Naive thymus-derived CD4-positive, alpha-beta T cell (primary cell): ENCODE measurements at places on chromosomes 1 and 21. TPM values are rescaled to one million over a fixed set of nuclear protein-coding genes. Genes with fewer than 3 reads are reported as not detected.

Gene HSD11B1
- polyA plus RNA-seq: 0.18 TPM

Gene OR2T5
- polyA plus RNA-seq: not detected

Gene TYW3
- 9.6 TPM for polyA plus RNA-seq

Gene CELA2A
- not detected for polyA plus RNA-seq

Gene DDX59
- 15.0 TPM for polyA plus RNA-seq

Gene UMODL1
- 0.11 TPM for polyA plus RNA-seq

Gene KHDC4
- 8.1 TPM for polyA plus RNA-seq

Gene SPRR2B
- polyA plus RNA-seq: not detected

GRCh38 chr1:222596696-222597095 lies 7.0 kb upstream of the TAF1A start:
- no peaks in the 10 kb centered on the region for H3K36me3 ChIP-seq
- no peak for DNase-seq
- H3K27ac ChIP-seq: no peak overlapping the region
- no peaks in the 10 kb centered on the region for H3K4me1 ChIP-seq

DNA sequence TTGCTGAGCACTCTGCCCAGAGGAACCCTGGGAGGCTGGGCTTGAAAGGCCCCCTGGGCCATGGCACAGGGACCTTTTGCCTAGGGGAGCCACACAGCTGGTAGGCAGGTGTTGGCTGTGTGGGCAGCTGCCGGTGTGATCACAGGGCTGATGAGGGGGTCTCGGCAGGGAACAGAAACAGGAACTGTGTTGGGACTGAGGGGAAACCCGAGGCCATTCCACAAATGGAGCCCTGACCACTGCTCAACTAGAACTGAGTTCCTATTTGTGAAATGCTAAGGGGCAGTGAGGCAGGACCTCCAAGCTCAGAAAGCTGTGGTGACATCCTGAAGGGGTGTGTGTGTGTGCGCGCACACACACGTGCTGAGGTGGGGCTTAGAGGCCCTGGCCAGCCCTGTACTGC lies 6.4 kb upstream of the THEM5 start:
- no peak overlapping the region for H3K4me3 ChIP-seq
- no peak for DNase-seq
- no peaks in the 10 kb centered on the region for H3K4me1 ChIP-seq
- H3K27ac ChIP-seq: no peak overlapping the region

DNA sequence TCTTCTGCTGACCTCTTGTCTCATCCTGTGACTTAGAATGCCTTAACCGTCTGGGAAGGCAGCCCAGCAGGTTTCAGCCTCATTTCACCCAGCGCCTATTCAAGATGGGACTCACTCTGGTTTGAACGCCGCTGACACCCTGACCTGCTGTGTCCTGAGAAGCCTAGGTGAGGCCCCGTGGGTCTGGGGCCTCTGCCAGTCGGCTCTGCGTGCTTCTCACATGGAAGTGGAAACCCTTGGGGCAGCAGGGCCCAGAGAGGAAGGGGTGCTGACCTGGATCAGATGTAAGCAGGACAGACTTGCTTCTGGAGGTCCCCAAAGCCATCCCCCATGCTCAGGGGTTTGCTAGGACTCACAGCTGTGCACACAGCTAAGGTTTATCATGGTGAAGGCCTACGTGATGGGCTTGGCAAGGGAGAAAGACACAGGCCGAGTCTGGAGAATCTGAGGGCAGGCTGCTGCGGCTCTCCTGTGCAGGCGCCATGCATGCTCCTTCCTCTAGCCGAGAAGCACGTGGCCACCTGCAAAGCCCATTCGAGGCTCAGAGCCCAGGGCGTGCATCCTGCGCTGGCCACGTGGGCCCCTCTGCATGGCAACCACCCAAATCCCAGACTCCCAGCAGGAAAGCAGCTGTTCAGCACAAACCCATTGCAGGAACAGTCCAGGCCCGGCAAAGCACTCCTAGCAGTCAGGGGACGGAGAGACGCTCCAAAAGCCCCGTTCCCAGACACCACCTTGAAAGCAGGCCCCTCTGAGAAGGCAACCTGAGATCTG lies 3.8 kb downstream of the TRPM2 start:
- H3K27me3 ChIP-seq: no peaks in the 10 kb centered on the region
- peaks cover 16% of the 10 kb centered on the region for H3K4me1 ChIP-seq
- H3K36me3 ChIP-seq: no peaks in the 10 kb centered on the region
- no peak for DNase-seq

DNA sequence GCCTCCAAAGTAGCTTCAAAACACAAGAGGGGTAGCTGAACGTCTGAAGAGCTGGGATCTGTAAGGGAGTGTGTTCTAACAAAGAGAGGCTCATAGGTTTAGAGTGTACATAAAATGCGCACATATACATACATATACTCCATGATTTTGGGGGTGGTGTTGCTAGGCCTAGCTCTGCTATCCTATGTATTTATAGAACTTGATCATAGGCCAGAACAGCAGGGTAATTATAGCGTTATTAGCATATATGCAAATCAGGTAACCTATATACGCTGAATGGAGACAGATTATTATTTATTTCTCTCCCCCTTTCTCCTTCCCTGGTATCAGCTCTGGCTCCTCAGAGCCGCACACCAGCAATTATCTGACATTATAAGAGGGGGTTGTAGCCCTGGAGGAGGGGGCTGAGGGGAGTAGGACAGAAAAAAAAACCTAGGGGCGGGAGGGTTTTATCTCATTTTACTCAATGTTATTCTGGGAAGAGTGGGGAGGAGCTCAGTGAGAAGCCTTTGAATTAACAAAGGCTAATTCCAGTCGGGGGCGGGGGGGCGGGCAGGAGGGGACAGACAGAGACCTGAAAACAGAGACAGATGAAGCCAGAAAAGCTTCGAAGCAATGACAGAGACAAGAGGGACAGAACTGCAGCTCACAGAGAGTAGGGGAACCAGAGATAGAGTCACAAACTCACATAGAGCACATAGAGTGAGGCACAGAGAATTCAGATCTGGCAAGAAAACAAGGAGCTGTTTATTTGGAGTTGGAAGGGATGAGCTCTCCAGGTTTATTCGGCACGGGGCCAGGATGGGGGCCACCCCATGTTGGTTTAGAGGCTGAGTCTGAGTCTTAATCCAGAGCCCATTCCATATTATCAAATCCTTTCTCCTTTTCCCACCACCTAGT lies 63.0 kb downstream of the RHBG start:
- no peak overlapping the region for H3K4me3 ChIP-seq
- H3K27ac ChIP-seq: no peak overlapping the region
- no peak for DNase-seq
- no peaks in the 10 kb centered on the region for H3K36me3 ChIP-seq

GRCh38 chr1:205243350-205244191 lies 15.8 kb downstream of the TMCC2 start:
- no peaks in the 10 kb centered on the region for H3K4me1 ChIP-seq
- no peak overlapping the region for H3K4me3 ChIP-seq
- no peak for DNase-seq
- H3K27ac ChIP-seq: no peak overlapping the region

DNA sequence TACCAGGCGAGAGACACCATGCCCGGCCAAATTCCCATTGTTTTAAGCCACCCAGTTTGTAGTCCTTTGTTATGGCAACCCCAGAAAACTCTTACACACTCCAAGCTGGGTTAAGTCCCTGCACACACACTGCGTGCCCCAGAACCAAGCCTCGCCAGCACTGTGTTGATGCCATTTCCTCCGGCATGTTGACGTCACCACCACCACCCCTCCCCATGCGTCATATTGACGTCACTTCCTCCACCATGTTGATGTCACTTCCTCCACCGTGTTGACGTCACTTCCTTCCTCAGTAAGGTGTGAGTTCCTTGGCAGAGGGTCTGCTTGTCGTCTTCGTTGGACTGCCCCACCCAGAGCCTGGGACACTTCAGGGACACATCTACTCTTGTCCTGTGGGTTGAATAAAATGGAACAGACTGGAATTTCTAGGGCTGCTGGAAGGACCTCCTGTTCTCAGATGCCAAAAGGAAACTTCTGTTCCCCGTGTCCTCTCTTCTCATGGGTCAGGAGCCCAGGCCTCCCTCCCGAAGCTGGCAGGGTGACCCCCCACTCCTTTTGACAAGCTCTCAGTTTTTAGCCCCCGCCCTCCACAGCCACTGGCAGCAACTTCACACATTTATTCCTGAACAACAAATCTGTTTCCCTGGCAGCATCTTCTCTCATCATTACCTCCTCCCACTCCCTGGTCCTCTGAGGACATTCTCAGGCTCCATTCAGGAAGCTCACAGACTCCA lies 643.3 kb downstream of the NPHP4 start:
- DNase-seq: no peak
- H3K27me3 ChIP-seq: no peaks in the 10 kb centered on the region
- no peak overlapping the region for H3K4me3 ChIP-seq
- no peak overlapping the region for H3K27ac ChIP-seq
- no peaks in the 10 kb centered on the region for H3K36me3 ChIP-seq
- peaks cover 4% of the 10 kb centered on the region for H3K4me1 ChIP-seq

DNA sequence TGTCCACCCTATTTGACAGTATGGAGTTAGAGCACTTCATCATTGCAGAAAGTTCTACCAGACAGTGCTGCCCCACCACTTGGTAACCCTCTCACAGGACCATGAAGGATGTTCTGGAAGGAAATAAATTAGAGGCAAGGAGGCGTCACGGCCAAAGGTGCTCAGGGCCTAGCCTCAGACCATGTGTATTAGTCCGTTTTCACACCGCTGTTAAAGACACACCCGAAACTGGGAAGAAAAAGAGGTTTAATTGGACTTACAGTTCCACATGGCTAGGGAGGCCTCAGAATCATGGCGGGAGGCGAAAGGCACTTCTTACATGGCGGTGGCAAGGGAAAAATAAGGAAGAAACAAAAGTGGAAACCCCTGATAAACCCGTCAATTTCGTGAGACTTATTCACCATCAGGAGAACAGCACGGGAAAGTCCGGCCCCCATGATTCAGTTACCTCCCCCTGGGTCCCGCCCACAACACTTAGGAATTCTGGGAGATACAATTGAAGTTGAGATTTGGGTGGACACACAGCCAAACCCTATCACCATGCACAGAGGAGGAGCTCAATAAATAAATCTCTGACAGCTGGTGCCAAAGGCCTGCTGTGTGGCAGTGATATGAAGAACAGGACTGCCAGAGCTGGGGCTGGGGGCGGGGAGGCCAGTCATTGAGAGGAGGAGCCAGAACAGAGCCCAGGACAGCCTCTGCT lies 75.8 kb downstream of the FHAD1 start:
- no peak for DNase-seq
- no peaks in the 10 kb centered on the region for H3K27me3 ChIP-seq
- H3K4me3 ChIP-seq: no peak overlapping the region
- H3K36me3 ChIP-seq: no peaks in the 10 kb centered on the region
- H3K4me1 ChIP-seq: no peaks in the 10 kb centered on the region

DNA sequence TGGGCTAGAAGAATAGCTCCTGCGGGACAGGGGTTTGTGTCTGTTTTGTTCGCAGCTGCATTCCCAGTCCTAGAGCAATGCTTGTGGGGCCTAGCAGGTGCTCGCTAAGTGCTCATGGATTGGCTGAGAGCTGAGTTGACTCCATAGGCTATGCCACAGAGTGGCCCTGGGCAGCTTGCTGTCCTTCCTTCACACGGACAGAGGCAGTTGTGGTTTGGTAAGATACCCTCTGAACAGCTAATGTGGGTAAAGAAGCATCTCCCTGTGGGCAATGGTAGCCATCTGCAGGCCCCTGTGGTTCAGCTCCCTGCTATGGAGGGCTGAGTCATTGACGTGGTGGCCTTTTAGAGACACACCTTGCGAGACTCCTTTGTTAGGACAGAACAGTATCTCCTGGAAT lies 23.5 kb upstream of the LBR start:
- H3K4me3 ChIP-seq: no peak overlapping the region
- no peak overlapping the region for H3K27ac ChIP-seq
- DNase-seq: no peak
- no peaks in the 10 kb centered on the region for H3K27me3 ChIP-seq
- no peaks in the 10 kb centered on the region for H3K36me3 ChIP-seq
- H3K4me1 ChIP-seq: peaks cover 5% of the 10 kb centered on the region

DNA sequence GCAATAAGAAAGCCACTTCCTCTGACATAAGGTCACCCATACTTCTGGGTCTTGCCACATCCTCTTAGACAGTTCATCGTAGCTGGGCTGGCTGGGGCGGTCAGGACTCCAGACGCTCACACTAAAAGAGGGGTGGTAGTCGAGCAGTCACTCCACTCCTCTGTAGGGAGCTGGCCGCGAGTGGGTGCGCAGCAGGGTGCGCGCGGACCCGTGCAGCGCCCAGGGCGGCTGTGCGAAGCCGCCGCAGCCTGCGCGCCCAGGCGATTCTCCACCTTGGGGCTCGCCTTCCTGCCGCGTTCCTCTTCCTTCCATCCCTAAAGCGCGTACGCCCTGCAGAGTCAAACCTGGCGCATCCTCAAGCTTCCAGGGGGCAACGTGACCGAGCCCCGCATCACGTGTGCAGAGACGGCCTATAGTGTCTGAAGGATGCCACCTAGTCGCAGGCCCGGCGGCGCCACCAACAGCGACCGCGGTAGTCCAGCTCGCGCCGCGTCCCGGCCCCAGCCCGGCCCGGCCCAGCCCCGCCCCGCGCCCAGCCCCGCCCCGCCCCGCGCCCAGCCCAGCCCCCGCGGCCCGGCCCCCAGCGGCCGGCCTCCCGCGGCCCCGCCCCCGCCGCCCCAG lies 360 bp upstream of the PRDX6 start:
- H3K4me1 ChIP-seq: peaks cover 20% of the 10 kb centered on the region
- H3K27me3 ChIP-seq: no peaks in the 10 kb centered on the region
- H3K4me3 ChIP-seq: peak overlapping the region; percentile 92
- DNase-seq: peak; percentile 80

DNA sequence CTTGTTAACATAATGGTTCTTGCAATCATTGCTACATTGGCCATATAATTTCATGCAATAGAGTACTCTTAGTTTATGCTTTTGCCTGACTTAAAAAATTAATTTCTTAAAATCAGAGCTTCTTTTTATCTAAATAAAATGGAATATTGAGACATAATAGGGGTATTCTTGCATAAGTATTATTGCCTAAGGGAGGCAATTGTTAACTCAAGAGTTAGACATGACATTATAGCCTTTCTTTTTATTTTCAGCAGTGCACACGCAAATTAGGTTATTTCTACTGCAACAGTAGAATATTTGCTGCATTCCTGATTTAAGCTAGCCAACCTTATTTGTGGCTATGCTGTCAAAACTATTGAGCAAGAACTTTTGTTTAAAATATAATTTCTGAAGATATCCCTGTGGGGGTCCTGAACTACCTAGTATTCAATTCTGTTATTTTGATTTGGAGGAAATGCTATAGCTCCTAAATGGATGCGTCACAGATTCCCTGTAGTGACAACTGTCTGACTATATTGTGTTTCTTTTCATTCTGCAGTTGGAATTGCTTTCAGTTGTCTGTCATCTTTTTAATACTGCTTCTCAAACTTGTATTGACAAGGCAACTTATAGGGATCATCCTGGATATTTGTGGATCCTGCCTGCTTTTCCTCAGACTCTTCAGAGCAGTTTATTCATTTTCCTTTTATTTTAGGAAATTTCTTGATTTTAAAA lies 211.0 kb downstream of the PATJ start:
- H3K27ac ChIP-seq: no peak overlapping the region
- no peak for DNase-seq
- H3K4me1 ChIP-seq: no peaks in the 10 kb centered on the region
- no peaks in the 10 kb centered on the region for H3K36me3 ChIP-seq

- no peaks in the 10 kb centered on the region for H3K27me3 ChIP-seq
- H3K36me3 ChIP-seq: no peaks in the 10 kb centered on the region
- H3K4me1 ChIP-seq: no peaks in the 10 kb centered on the region
- no peak for DNase-seq
- H3K4me3 ChIP-seq: no peak overlapping the region
These were observed 34.1 kb upstream of the ADARB1 start for GRCh38 chr21:45040157-45040711.

- no peak overlapping the region for H3K27ac ChIP-seq
- no peak for DNase-seq
- no peaks in the 10 kb centered on the region for H3K27me3 ChIP-seq
- no peak overlapping the region for H3K4me3 ChIP-seq
These were observed 149.1 kb downstream of the AMY1C start for GRCh38 chr1:103898576-103899345.
